ENCODE measurements at places on chromosomes 3 and 15. TPM values are rescaled to one million over a fixed set of nuclear protein-coding genes. Genes with fewer than 3 reads are reported as not detected.
A peak's percentile ranks its signal among the peaks of the same experiment; 100 is the strongest.

Gene KNL1
- 24.5 TPM for total RNA-seq

GRCh38 chr3:149751551-149751950 lies 738 bp downstream of the COMMD2 start:
- peaks cover 19% of the 10 kb centered on the region for H3K4me1 ChIP-seq
- peaks cover 18% of the 10 kb centered on the region for H3K36me3 ChIP-seq
- H3K27ac ChIP-seq = no peak overlapping the region

GRCh38 chr3:15319575-15319974 lies 12.8 kb downstream of the SH3BP5 start:
- no peak for DNase-seq
- H3K4me1 ChIP-seq = peaks cover 47% of the 10 kb centered on the region
- H3K4me3 ChIP-seq = no peak overlapping the region
- peak overlapping the region; percentile 51 for H3K27ac ChIP-seq
- no peaks in the 10 kb centered on the region for H3K27me3 ChIP-seq

DNA sequence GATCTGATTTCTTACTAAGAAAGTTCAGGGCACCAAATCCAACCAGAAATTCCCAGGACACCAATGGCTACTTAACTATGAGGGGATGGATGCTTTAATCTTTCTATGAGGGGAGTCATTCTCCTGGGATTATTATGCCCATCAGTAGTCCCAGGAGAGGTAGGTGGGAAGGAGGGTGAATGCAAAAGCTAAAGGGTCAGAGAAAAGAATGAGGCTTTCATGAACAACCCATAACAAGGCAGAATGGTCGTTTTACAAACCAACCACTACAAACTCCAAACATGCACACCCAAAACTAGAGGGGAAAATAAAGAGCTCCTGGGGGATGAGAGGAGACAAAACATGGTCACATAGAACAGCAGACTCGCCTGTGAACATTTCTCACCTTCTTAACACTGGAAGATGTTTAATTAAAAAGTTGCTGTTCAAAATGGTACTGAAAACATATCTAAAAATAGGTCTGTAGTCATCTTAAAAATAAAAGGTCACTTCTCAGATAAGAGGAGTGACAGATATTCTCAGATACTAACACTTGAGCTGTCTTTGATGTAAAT lies 3.7 kb downstream of the STARD9 start:
- H3K36me3 ChIP-seq = peaks cover 3% of the 10 kb centered on the region
- no peak for DNase-seq
- no peak overlapping the region for H3K27ac ChIP-seq
- H3K4me3 ChIP-seq = no peak overlapping the region

Gene BFSP2
- not detected for total RNA-seq

Gene MITF
- 0.25 TPM for total RNA-seq

- no peaks in the 10 kb centered on the region for H3K36me3 ChIP-seq
- no peak overlapping the region for H3K4me3 ChIP-seq
- no peaks in the 10 kb centered on the region for H3K4me1 ChIP-seq
- no peak for DNase-seq
Observed at GRCh38 chr3:118485693-118486092, 549.0 kb downstream of the IGSF11 start.

DNA sequence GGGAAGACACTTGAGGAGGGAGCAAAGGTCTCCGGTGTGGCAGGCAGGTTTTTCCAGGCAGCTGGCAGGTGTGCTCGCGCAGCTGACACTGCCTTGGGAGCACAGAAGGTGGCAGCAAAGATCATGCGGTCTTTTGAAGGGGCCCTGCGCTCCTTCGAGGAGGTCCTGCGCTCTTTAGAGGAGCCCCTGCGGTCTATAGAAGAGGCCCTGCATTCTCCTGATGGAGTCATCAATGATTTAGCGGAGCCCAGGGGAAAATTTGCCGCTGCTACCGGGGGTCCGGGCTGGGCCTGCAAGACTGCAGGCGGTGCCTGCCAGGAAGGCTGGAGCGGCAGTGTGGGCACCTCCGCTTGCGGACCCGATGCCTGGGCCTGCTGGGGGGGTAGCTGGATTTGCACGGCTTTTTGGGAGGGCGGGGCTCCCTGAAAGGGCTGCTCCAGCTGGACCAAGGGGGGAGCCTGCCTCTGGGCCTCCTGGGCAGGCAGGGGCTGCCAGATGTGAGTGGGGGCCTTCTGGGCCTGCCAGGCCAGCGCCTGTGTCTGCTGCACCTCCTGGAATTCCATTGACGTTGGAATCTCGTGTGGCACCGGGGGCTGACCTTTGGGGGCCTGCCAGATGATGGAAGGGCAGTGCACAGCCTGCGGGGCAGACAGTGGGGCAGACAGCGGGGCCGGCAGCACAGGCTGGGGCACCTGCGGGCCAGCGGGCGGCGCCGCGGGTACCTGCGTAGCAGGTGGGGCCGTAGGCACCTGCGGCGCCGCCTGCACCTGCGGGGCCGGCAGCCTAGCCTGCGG lies 2.1 kb downstream of the MAGEL2 start:
- H3K27ac ChIP-seq = no peak overlapping the region
- H3K27me3 ChIP-seq = peaks cover 17% of the 10 kb centered on the region
- H3K36me3 ChIP-seq = no peaks in the 10 kb centered on the region
- no peak overlapping the region for H3K4me3 ChIP-seq
- no peaks in the 10 kb centered on the region for H3K4me1 ChIP-seq

- peak overlapping the region; percentile 23 for H3K27ac ChIP-seq
- H3K27me3 ChIP-seq = peaks cover 58% of the 10 kb centered on the region
- no peaks in the 10 kb centered on the region for H3K4me1 ChIP-seq
- peak; percentile 29 for DNase-seq
Observed at GRCh38 chr3:43855674-43856299, 165.0 kb downstream of the ABHD5 start.

Gene PIERCE2
- 0.31 TPM for total RNA-seq

GRCh38 chr3:155748611-155749365 lies 3.9 kb upstream of the PLCH1 start:
- peaks cover 17% of the 10 kb centered on the region for H3K4me1 ChIP-seq
- no peak for DNase-seq
- H3K27me3 ChIP-seq = peaks cover 33% of the 10 kb centered on the region
- no peak overlapping the region for H3K27ac ChIP-seq

- DNase-seq = no peak
- no peaks in the 10 kb centered on the region for H3K4me1 ChIP-seq
- H3K27ac ChIP-seq = no peak overlapping the region
- no peak overlapping the region for H3K4me3 ChIP-seq
- no peaks in the 10 kb centered on the region for H3K27me3 ChIP-seq
Observed at GRCh38 chr3:147201086-147201485, 205.3 kb downstream of the ZIC4 start.

GRCh38 chr15:66750609-66751008 lies 48.6 kb downstream of the SMAD6 start:
- H3K27ac ChIP-seq = no peak overlapping the region
- H3K4me3 ChIP-seq = no peak overlapping the region
- H3K4me1 ChIP-seq = peaks cover 16% of the 10 kb centered on the region
- H3K36me3 ChIP-seq = no peaks in the 10 kb centered on the region
- no peak for DNase-seq

DNA sequence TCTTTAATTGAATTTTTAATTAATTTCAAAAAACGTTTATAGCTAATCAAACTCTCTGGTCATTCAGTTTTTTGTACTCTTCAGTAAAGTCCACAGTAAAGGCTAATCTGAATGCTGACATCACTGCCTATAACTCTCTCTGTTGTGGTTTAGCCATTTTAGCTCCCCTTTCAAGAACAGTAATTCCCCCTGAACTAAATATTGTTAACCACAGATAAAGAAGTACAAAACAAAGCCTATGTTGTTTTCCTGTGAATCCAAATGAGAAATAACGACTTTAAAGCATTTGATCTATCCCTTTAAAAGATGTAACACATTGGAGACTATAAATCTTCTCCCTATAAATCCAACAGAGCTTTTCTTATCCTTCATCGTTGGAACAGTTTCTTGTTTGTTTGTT lies 94.2 kb downstream of the ZBTB20 start:
- no peak overlapping the region for H3K27ac ChIP-seq
- peaks cover 4% of the 10 kb centered on the region for H3K36me3 ChIP-seq
- no peak overlapping the region for H3K4me3 ChIP-seq

Gene GPR156
- total RNA-seq = not detected

DNA sequence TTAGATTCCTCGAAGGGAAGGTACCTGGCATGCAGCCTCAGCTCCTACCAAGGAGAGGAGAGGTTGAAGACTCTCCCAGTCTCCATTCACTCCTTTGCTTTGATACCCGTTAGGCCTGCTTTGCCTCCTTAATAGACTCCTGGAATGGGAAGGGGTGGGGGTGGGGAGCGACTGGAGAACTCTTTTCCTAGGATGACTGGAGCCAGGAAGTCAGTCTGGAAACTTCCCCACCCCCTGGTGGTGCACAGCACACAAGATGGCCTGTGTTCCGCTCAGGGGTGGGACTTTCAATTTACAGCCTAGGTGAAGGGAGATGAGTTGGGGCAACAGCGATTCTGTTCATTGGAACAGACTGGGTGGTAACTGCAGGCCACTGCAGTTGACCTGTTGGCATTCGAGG lies 21.4 kb upstream of the CELF6 start:
- no peak for DNase-seq
- peaks cover 10% of the 10 kb centered on the region for H3K36me3 ChIP-seq
- H3K27me3 ChIP-seq = no peaks in the 10 kb centered on the region

GRCh38 chr15:67840749-67841512 lies 1.1 kb upstream of the RNU6-1 start:
- peaks cover 4% of the 10 kb centered on the region for H3K36me3 ChIP-seq
- no peak for DNase-seq
- peaks cover 13% of the 10 kb centered on the region for H3K27me3 ChIP-seq
- peaks cover 23% of the 10 kb centered on the region for H3K4me1 ChIP-seq

Gene ATP11B
- total RNA-seq = 85.0 TPM

DNA sequence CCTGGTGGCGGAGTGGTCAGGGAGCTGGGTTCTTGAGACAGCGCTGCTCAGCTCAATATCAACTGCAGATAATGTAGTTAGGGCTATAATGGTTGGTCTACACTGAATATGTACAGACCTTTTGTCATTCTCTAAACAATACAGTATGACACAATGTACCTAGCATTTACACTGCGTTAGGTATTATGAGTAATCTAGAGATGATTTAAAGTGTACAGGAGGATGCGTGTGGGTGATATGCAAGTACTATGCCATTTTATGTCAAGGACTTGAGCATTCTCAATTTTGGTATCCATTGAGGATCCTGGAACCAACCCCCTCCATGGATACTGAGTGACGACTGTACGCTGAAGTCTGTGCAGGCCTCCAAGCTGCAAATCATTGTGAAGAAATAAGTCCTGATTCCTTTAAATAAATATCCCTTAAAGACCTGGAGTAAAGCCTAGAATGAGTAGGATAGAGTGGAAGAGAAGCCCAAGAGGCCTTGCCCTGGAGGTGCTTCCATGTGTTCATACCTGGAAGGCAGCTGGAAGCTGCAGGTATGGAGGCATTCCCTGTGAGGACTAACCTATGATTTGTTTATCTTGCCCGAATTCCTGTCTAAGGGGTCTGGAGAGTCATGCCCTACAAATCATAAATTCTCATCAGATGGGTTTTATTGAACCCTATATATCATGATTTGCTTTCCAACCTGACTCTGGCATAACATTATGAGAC lies 15.7 kb upstream of the RTP1 start:
- DNase-seq = no peak
- H3K27ac ChIP-seq = no peak overlapping the region
- H3K4me3 ChIP-seq = no peak overlapping the region
- no peaks in the 10 kb centered on the region for H3K36me3 ChIP-seq
- H3K27me3 ChIP-seq = peaks cover 4% of the 10 kb centered on the region
- H3K4me1 ChIP-seq = no peaks in the 10 kb centered on the region

All from activated naive CD8-positive, alpha-beta T cell treated with anti-CD3 and anti-CD28 coated beads for 36 hours (primary cell).